ENCODE measurements at places on chromosomes 2 and 18.

DNA sequence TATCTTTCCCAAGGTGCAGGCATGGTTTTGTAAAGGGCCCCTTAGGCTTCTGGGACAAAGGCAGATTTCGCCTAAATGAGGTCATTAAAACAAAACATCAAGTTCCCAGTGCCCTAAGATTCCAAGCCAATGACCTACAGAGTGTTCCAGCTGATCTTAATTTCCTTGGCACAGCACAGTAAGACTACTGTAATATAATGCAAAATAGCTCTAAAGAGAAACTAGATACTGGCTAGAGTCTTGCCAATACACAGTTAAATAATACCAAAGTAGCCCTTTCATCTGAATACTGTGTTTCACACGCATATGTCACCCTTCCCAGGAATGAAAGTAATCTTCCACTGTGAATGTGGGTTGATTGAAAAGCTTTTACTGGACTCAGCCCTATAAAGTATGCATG, 14.7 kb downstream of the GRB14 start:
- no peak for DNase-seq

DNA sequence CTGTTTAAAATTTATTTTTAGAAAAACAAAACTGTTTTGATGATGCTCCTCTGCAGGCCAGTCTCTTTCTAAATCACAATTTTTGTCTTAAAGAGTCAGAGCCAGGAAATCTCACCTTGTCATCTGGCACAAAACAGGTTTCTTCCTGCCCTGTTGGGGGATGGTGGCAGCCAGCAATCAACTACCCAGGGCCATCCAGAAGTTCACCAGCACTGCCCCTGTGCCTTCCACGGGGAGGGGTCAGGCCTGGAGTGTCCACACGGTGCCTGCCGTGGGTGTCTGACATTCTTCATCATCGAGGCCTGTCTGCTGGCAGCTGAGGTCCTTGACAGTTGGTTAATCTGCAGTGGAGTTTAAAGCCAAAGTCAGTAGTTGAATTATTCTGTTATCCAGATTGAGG, 40.0 kb upstream of the BMP10 start:
- peak; percentile 30 for DNase-seq

DNA sequence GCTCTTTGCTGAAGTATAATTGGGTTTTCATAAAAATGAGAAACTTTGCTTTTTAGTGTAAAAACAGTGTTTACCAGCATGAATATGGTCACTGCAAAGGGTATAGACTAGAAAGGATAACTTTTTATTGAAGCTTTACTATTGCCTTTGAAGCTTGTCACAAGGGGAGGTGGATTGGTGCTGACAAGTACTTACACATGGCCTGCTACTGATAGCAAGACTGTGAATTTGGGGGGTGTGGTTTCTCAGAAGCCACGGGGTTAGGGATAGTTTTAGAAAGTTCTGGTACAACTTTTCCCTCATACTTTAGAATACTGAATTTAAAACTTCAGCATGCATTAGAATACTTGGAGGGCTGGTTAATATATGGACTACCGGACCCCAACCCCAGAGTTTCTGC, 294.1 kb downstream of the SOCS6 start:
- no peak for DNase-seq

DNA sequence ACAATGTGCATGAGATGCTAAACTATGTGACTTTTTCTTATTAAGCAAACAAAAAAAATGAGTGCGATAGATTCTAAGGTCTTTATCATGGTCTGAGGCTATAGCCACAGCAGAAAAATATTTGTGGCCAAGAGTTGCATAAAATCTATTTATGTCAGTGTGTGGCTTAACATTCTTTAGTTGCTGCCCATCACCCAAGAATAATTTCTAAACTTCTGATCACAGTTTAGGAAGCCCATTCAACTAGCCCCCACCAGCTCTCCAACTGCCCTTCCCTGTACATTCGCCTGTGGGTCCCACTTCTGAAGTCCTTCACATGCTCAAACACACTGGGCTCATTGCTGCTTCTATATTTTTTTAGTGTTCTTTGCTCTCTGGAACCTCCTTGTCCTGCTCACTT, 107.1 kb downstream of the CTNNA2 start:
- DNase-seq, result no peak

Data from activated CD4-positive, alpha-beta T cell treated with anti-CD3 and anti-CD28 coated beads for 36 hours (primary cell).